Activated CD8-positive, alpha-beta memory T cell treated with anti-CD3 and anti-CD28 coated beads, Interleukin-2, amount 50 U/mL, for 4 hours (primary cell): ENCODE measurements at places on chromosomes 7 and 10.

- DNase-seq, result no peak
These were observed 35.3 kb upstream of the EGR2 start for GRCh38 chr10:62851442-62851841.

DNA sequence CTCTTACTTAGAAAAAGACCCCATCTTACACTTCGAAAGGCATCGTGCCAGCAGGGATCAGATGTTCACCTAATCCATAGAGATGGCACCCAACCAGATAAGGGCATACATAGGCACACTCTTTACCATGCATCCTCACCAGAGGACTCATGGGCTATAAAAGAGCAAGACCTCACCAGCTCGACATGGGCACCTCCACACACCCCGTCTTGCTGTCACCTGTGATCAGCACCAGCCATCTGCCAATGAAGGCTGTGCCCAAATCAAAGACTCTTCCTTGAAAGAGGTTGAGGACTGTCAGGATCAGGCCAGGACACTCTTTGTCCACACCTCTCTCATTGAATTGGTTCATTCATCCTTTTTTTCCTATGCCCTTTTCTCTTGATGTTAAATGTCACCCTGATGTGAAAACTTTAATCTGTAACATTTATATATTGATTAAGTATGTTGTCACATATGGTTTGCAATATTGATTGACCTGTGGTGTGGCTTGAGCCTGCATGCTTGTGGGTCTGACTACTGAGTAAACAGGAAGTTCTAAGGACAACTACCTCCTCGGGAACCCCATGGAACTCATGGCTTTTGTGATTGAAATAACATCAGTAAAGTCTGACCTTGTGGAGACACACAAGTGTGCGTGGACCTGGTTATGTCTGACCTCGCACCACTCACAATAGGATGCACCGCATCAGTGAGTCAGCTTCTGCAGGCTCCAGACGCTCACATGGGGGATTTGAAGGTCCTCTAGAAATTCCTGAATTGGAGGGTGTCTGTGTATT is 75.5 kb downstream of the HTR5A start:
- no peak for DNase-seq

GRCh38 chr7:129958643-129959470 is 6.1 kb upstream of the UBE2H start:
- DNase-seq, result no peak

GRCh38 chr7:120998996-120999565 is 10.6 kb downstream of the CPED1 start:
- DNase-seq, result no peak

- no peak for DNase-seq
These were observed 88.6 kb downstream of the INPP5A start for GRCh38 chr10:132626019-132626760.
